ENCODE measurements at places on chromosomes 7 and 10.

DNA sequence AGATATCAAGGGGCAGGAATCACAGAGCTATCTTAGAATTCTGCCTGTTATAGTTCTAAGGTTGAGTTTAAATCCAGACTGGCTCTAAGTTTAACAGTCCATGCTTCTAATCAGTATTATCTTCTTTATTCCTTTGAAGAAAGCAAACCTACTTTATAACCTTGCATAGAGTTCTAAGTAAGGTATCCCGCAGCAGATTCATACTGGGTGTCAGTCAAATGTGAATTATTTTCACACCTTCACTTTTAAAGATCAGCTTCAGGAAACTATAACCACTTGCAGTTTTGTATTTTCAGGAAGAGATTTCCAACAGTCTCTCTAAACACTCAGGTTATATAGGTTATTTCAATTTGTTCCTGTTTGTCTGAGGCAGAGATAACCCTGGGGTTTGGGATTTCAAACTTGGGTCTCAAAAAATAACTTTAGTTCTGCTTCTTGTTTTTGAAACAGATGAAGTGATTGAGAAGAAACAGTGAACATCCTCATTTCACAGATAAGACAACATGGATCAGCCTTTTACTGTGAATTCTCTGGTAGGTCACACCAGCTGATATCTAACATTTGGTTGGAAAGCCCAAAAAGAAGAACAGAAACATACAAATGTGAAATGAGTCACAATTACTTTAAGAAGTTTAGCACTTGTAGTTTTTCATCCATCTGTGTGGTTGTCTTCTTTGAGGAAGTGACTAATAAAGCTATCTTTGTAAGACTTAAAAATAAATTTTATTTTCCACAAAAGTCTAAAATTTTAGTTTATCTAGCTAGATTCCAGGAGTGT lies 21.4 kb downstream of the STAMBPL1 start:
- DNase-seq = no peak

DNA sequence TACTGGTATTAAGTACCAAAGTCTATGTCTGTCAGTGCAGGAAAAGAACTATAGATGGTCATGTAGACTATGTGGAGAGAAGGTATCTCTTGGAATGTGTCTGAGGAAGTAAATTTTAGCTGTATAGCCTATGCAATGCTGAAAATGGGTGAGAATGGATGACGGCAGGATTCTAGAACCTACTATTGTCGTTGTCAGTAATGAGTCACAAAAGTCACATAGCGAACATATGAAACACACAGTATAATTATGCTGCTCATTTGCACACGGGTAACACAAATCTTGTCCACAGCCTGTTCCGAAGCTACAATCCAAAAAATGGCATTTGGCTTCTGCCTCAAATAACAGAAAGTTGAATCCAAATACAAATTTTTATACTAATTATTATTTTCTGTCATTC lies 33.6 kb upstream of the KMT2E start:
- DNase-seq = no peak

DNA sequence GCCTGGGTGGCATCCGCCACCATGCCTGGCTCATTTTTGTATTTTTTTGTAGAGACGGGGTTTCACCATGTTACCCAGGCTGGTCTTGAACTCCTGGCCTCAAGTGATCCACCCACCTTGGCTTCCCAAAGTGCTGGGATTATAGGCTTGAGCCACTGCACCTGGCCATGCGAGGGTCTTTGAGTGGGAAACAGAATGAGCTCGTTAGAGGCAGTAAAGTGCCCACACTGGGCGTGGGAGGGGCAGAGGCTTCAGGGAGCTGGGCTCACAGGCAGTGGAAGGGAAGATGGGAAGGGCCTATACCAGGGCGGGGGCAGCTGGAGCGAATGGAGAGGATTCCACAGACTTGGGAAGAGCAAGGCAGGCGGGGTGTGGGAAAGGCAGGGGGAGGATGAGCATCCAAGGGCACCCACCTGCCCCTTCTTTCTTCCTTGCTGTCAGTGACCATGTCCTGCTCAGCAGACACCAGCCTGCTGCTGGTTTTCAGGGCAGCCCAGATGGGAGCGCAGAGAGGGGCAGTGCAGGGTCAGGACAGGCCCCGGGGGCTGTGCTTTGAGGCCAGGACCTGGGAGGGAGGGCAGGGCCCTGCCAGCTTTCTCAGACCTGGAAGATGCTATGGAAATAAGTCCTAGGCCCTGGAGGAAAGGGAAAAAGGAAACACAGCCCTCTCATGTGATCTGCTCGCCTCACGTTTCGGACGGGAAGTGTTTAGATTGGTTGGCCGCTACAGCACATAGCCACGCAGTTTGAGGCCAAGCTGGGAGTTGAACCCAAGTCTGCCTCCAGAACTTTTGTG lies 4.2 kb downstream of the FZD9 start:
- DNase-seq = no peak

- no peak for DNase-seq
Observed at GRCh38 chr7:49023345-49024328, 99.3 kb downstream of the CDC14C start.

DNA sequence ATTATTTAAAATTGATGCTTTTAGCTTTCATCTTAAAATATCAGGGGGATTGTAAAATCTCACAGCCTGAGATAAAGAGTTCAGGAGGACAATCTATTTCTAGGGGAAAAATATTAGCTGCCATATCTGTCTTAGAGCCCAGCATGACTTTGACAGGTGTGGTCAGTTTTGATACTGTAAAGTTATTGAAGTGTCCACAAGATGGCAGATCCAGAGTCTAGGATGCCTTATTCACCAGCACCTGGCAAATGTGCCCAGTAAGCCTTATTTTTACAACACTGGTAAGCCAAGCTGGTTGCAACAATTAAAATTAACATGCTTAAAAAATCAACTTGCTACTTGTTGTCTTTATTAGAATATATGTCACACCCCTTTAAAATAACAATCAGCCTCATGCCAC lies 579.3 kb downstream of the SH2D4B start:
- DNase-seq = no peak

DNA sequence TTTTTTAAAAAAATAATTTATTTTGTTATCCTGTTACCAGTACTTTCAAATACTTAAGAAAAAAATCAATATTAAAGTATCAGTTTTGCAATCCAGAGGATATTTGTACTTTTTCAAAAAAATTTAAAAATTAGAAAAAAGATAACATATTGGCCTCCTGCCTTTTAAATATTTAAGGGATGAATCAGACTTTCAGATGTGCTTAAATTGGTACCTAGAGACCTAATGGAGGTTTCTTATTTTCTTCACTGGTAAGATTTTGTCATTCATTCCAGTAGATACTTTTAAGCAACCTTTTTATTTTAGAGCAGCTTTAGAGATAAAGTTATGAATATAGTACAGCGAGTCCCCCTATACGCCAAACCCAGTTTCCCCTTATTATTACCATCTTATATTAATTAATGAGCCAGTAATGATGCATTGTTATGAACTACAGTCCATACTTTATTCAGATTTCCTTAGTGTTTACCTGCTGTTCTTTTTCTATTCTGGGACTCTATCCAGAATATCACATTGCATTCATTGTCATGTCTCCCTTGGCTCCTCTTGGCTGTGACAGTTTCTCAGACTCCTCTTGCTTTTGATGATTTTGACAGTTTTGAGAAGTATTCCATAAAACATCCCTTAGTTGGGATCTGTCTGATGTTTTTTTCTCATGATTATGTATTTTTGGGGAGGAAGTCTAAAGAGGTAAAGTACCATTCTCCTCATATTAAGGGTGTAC lies 34.2 kb downstream of the BICC1 start:
- DNase-seq = no peak

DNA sequence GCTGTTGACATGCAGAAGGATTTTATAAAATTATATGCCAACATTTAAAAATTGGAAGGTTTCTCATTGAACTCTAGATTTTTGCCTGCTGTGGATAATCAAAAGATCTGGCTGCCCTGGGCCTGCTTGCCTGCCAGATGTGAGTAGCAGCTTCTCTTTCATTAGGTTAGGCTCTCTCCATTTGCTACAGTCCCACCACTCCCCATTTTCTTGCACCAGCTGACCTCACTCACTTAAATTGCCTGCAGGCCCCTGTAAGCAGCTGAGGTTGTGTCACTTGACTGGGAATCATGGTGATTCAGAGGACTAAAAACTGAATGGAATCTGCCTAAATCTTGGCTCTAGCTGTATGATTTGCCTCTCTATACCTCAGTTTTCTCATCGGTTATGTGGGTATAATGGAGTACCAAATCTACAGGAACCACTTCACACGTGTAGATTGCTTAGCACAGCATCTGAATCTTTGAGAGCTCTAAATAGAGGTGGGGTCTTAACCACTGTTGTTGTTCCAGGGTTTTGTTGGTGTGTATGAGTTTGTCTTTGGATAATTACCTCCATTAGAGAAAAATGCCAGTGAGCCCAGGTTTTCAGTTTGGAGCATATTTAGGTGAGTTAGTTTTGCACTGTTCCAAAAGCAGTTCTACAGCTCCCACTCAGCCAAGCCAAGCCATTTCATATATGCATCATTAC lies 18.6 kb upstream of the RAPGEF5 start:
- no peak for DNase-seq

DNA sequence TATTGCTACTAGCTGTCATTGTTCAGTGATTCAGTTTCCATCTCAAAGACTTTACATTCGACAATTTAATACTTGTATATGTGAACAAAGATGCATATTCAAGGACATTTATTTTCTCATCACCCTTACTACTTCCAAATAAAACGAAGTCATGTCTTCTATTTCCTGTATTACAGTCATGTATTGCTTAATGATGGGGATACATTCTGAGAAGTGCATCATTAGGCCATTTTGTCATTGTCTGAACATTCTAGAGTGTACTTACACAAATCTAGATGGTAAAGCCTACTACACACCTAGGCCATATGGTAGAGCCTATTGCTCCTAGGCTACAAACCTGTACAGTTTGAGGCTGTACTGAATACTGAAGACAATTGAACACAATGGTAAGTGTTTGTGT lies 6.5 kb downstream of the C10orf95 start:
- no peak for DNase-seq

DNA sequence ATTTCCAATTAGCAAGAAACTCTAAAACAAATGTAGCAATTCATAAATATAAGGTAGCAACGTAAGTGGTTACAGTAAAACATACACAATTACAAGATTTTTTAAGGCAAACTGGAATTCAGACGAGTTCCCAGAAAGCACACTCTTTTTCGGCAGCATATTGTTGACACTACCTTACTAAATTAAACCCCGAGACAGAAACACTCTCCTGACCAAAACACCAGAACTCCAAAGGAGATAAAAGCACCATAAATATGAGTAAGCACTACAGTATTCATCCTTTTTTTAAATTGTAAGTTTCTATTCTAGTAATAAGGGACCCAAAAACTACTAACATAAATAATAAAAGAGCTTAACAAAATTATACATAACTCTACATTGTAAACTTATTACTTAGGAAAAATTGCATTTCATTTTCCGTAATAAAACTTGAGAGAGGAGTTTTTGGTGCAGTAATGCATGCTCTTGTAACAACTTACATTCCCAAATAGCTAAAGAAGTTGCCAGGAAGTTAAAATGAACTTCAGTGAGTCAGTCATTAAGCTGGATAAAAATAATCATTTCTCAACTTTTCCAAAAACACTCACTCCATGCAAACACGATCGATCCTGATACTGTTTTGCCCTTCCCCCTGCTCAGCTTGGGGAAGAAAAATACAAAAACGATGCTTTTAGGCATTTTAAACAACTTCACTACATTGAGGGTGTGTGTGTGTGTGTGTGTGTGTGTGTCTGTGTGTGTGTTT lies 2.0 kb downstream of the PIP4K2A start:
- no peak for DNase-seq

- DNase-seq = no peak
Observed at GRCh38 chr10:43890124-43890523, 241.4 kb upstream of the ZNF32 start.

DNA sequence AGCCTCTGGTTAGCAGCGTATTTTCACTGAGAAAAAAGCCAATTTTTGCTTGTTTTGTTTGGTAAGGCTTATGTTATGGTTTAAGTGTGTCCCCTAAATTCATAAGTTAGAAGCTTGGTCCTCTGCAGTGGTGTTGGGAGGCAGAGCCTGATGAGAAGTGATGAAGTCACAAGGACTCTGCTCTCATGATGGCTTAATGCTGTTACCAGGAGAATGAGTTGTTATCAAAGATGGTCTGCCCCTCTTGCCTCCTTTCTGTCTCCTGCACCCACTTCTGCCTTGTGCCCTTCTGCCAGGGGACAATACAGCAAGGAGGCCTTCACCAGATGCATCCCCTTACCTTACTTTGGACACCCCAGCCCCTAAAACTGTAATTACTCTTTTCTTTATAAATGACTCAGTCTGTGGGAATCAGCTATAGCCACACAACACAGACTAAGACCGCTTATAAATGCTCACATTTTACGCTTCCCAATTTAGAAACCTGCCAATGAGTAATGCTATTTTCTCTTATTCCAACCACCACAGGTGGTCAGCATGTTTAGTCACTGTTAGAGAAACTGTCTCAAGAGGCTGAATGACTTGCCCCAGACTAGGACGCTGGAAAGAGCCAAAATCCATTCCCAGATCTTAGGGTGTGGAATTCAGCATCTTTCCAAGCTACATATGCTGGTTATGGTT lies 6.1 kb upstream of the PKD1L1 start:
- DNase-seq = no peak

DNA sequence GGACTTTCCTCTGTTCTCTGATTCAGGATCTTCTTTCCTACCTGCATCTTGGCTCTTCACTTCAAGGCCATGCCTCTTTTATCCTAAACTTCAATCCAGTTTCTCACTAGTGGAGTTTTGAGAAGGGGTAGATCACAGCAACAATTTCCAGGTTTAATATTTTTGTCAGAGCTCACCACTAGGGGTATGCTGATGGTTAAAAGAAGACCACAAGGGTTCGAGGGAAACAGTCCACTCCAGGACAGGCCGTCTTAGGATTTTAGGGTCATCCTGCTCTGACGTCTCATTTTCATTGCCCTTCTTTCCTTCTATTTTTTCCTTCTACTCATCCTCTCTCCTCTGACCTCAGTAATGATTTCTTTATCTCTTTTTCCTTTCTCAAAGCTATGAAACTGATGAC lies 11.3 kb downstream of the STAG3 start:
- DNase-seq = no peak

- no peak for DNase-seq
Observed at GRCh38 chr10:97333601-97334369, 744 bp downstream of the FRAT2 start.

GRCh38 chr7:98137826-98138151 lies 31.1 kb downstream of the LMTK2 start:
- DNase-seq = no peak

DNA sequence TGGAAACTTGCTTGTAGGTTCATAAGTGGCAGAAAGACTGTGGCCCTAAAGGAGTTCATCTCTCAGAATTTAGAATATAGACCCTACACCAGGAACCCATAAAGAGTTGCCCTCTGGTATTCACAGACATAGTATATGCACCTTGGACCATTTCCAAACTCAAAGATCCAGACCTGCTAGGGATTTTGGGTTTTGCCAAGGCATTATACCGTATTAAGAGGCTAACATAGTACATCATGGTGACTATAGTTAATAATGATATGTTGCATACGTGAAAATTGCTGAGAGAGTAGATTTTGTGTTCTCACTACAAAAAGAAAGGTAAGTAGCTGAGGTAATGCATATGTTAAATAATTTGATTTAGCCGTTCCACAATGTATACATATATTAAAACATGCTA lies 13.9 kb downstream of the IFIT3 start:
- DNase-seq = no peak
